SW480 (cell line): ENCODE measurements at places on chromosomes 7 and 10.
A peak's percentile ranks its signal among the peaks of the same experiment; 100 is the strongest.

- DNase-seq = no peak
These were observed 77.6 kb downstream of the FRMD4A start for GRCh38 chr10:14253079-14253478.

DNA sequence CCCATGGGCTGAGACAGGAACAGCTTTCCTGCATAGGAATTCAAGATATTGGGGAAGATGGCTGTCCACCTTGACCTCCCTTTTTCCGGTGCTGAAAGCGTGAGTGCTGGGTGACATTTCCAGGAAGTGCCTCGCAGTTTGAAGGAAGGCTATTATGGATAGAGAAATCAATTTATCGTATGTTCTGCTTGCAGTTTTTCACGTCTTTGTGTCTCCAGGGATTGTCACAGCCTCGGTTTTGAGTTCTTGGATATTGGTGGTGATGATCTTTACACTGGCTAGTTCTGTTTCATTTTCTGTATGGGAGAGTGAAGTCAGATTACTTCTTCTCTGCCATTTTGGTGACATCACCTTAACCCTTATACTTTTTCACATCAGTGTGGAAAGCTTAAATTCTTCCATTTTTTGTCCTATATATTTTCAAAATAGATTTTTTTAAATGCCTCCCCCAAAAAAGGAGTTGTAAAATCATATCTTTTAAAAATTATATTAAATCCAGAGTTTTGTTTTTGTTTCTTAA is 102.5 kb upstream of the APBB1IP start:
- DNase-seq = no peak

- no peak for DNase-seq
These were observed 214.1 kb downstream of the TFEC start for GRCh38 chr7:115816318-115816974.

DNA sequence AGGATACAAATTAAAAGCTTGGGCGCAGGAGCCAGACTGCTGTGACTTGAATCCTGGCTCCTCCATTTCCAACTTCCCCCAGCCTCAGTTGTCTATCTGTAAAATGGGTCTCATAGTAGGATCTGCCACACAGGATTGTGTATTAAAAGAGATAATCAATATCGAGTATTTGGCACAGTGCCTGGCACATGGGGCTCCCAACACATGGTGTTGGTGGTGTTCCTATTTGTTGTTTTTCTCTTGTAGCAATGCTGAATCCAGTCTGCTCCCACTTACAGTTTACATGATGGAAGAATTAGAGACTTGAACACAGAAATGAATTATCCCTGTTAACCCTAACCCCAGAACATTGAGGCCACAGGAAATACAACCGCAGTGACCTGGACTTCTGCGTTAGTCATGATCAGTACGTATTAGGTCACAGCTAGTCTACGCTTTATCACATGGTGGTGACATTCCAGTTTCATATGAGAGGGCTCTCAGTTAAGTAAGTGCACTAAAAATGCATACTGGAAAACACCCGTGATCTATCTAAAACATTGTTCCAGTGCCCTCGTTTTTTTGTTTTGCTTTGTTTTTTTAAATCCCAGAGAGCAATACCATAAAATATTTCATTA is 169.5 kb upstream of the KLF14 start:
- peak; percentile 91 for DNase-seq

DNA sequence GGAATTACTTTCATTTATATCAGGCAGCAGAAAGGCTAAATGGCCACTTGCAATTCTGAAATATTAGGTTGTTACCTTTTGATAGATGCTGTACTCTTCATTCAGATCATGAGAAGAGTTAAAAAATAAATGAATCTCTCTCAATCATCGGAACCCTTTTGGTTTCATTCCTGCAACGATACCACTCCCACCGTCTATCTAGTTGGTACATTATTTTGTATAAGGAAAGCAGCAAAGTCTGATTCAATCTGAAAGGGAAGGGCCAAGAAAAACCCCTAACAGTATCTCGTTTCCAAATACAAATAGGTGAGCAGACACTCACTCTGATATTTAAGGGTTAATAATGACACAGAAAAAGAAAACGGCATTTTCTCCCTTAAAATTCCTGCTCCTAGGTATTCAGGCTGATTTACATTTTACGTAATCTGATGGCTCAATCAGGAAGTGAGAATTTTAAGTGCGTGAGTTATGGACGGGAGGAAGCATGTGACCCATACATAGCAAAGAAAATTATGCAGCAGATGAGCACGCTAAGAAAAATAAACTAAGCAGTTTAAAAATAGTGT is 209.4 kb upstream of the KLF14 start:
- peak; percentile 72 for DNase-seq

DNA sequence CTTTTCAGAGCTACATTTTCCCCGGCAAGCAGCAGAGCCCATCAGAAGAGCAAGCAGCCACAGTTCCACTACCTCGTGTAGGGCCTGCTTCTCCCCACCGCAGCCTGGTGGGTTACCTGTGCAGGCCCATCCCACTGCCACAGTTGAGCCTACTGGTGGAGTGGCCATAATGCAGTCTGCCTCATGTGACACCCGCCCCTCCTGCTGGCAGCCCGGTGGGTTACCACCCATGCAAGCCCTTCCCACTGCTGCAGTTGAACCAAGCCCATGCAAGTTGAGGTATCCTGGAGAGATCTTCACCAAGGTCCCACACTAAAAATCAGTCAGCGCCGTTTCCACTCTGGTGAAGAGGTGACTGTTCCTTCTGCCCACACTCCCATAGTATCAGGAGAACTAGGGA is 32.1 kb upstream of the CNNM1 start:
- no peak for DNase-seq

- DNase-seq = no peak
These were observed 10.4 kb upstream of the FAM170B start for GRCh38 chr10:49144058-49144720.

DNA sequence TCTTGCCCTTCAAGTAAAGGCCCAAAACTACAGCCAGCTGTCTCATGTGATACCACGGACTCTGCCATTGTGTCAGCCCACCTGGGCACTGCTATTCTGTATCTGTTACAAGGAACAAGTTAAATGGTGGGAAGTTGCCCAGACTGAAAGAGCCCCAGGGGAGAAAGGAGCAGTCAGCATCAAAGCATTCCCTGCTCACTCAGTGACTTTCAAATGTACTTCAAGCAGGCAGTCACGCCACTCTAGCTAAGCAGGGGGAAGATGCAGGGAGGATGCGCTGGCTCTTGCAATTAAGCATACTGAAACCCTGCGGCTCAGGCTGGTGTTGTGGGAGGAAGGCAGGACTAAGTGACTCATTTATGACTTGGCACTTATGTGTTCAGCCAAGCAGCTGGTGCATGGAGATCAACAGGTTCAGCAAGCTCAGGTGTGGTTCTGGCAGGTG is 1249.6 kb downstream of the TYW1 start:
- DNase-seq = peak; percentile 68

DNA sequence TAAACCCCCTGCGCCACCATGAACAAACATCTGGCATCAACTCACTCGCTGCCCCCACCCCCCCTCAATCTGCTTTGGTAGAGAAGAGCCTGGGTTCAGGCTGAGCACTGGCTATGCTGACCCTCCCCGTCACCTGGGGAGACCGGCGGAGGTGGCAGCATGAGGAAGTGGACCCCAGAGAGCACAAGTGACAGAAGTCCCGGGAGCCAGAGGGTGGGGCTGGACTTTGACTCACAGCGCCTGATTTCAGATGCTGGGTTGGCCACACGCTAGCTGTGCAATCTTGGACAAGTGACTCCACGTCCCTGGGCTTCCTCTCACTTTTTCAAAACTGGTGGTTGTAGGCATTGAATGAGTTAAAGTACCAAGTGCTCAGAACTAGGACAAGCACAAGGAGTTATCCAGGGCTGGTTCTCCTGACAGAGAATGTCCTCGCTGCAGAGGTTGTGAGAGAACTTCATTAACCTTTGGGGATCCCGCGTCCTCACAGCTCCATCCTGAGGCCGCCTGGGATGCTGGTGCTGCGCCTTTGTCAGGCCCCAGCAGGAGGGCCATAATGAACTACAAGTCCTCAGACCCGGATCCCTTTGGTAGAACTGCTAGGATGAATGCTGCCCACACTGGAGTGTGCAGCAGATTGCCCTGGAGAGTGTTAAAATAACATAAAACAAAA is 48.8 kb upstream of the RASGEF1A start:
- DNase-seq = no peak

GRCh38 chr7:88346357-88346756 is 39.7 kb upstream of the STEAP4 start:
- no peak for DNase-seq

GRCh38 chr7:92613214-92613613 is 23.0 kb upstream of the FAM133B start:
- no peak for DNase-seq

GRCh38 chr7:95472581-95473161 is 13.1 kb upstream of the ASB4 start:
- DNase-seq = no peak

DNA sequence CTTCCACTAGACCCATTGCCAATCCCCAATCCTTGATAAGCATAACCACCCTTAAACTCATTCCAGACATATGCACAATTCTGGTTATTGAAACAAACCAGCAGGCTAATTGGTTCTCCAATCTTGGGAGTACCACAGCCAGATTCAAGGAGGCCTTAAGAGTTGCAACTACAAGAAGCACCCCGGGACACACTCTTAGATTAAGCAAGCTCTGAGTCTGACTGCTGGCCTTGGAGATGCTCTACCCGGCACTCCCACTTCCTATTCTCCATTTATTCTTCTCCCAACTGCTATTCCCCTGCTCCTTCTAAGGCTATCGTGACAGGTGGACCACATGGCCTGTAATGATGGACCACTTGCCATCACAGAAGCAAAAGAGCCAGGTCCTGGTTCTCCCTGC is 40.3 kb downstream of the CYTH3 start:
- no peak for DNase-seq

DNA sequence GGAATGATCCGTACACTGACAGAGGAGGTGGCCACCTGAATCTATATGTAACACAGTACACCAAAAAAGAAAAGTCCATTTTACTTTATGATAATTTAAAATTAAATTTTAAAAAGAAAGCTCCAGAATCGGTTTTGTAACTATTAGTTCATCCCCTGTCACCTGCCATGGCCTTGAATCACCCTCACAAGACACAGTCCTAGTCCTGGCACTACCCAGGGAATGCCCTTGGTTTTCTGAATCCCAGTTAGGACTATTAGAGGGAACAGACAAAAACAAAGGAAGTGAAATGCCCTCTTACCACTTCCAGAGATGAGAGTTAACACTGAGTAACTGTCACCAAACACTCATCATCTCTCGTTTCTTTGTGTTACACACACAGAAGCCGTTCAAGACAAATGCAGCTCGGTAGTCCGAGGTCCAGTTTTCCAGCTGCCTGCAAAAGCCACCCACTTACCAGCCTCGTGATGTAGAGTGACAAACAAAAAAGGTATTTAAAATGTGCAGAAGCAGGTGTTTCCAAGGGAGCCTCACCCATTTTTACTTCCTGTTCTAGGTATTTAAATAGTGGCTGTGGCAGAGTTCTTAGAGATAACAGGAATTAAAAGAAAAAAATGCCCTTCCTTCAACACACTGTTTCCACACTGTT is 6.1 kb downstream of the PTPRN2 start:
- DNase-seq = peak; percentile 92

DNA sequence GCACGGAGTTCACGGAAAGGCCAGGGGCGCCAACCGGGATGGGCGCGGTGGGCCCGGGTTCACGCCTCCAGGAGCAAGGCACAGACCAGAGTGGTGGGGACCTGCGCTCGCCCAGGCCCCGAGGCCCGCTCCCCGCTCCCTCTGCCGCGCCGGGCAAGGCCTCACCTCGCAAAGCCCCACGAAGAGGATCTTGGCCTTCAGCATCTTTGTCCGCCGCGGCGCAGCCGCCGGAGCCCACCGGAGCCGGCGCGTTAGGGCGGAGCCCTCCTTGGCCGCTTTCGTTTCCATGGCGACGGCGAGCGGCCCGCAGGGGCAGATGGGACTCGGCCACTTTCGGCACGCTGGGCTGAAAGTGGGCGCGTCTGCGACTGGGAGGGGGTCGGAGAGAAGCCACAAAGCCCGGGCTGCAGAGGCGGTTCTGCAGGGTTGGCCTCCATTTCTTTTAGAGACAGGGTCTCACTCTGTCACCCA is 944.4 kb upstream of the ZNF722 start:
- no peak for DNase-seq

GRCh38 chr7:47472444-47473157 is 109.3 kb downstream of the TNS3 start:
- DNase-seq = peak; percentile 52

DNA sequence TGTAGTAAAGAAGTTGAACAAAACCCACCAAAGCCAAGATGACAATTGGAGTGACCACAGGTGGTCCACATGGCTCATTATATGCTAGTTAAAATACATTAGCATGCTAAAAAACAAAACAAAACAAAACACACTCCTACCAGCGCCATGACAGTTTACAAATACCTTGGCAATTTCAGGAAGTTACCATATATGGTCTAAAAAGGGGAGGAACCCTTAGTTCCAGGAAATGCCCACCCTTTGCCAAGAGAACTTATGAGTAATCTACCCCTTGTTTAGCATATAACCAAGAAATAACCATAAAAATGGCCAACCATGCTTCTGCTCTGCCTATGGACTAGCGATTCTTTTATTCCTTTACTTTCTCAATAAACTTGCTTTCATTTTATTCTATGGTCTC is 979.1 kb upstream of the POT1 start:
- no peak for DNase-seq

DNA sequence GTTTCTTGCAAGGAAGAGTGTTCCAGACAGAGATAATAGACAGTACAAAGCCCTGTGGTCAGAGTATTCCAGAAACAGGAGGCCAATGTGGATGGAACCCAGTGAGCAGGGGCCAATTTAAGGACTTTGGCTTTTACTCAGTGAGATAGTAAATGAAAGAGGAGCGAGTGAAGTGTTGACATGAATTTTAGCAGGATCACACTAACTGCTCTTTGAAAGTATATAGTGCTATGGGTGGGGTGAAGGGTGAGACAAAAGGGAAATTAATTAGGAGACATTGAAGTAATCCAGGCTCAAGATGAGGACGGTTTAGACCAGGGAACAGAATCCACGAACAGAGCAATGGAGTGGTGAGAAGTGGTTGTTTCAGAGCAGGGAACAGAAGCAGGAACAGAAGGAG is 62.2 kb upstream of the TES start:
- DNase-seq = no peak

DNA sequence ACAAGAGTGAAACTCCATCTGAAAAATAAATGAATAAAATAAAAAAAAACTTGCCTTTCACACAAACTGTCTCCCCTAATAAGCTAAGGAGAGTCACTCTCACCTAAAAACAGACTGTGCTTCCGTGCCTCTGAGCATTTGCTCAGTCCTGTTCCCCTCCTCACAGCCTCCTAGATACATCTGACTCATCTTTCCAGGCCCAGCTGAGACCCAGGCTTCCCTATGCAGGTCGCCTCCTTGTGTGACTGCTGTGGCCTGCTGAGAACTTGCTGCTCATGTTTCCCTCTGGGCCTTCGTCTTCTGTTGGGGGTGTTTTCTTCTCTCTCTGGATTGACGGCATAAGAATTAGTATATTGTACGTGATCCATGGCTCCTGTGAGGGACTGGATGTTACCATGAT is 777.7 kb downstream of the LRMDA start:
- DNase-seq = no peak

DNA sequence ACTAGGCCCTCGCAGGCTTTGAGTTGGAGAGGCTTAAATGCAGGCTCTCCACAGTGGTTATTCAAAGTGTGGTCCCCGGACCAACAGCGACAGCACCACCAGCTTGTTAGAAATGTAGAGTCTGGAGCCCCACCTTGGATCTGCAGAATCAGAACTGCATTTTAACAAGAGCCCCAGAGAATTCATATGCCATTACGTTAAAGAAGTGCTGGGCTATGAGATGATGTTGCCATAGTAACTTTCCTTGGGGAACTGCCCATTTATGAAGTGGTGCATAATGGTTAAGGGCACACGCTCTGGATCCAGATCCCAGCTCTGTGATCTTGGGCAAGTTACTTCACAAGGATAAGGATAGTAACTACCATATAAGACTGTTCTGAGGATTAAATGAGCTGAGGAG is 48.9 kb downstream of the ZCCHC24 start:
- DNase-seq = no peak
